ENCODE measurements at places on chromosomes 13 and 19. TPM values are rescaled to one million over a fixed set of nuclear protein-coding genes. Genes with fewer than 3 reads are reported as not detected.

GRCh38 chr13:26030331-26030730 is 21.5 kb downstream of the SHISA2 start:
- no peak for DNase-seq

DNA sequence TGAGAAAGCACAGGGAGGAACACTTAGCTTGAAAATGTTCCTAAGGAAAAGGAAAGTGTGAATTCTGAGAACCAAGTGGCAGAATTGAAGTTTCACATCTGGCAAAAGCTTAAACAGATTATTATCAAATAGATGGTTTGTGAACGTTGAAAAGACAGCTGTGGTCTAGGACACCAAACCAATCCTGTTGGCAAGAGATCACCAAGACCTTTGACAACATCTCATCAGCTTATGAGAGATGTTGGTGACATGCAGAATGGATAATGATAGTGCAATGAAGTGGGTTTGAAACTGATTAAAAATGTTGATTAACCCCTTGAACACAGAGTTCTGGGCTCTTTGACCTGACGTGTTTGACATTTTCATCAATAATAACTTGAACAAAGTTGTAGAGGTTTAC is 74.6 kb upstream of the GPR183 start:
- no peak for DNase-seq

- DNase-seq: no peak
Measured at GRCh38 chr19:39448271-39448670, 2.9 kb downstream of the SUPT5H start.

- DNase-seq: peak; percentile 50
Measured at GRCh38 chr19:16016226-16017137, 59.8 kb upstream of the TPM4 start.

GRCh38 chr13:99347335-99347878 is 40.2 kb upstream of the GPR183 start:
- no peak for DNase-seq

GRCh38 chr19:49951806-49952478 is 9.0 kb downstream of the SIGLEC11 start:
- no peak for DNase-seq

DNA sequence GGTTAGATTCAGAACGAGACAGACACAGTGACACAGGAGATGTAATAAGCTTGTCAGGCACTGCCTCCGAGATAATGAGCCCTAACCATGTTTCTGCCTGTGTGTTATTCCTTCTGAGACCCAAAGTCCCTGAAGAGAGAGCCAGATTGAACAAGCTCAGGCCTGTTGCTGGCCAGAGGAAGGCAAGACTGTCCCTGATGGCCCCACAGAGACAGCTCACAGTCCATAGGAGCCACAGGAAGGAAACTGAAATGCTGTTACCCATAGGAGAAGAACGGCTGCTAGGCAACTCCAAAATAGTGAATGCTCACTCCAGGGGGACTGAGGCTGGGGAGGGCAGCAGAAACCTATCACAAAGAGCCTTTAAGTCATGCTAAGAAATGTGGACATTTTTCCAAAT is 31.8 kb upstream of the RFXAP start:
- DNase-seq: no peak

KIR2DL3 gene
- not detected for total RNA-seq

CCDC9 gene
- total RNA-seq: 16.0 TPM
